ENCODE measurements at places on chromosomes 4 and X.

- no peak for DNase-seq
These were observed 23.2 kb downstream of the TAPT1 start for GRCh38 chr4:16203083-16203482.

DNA sequence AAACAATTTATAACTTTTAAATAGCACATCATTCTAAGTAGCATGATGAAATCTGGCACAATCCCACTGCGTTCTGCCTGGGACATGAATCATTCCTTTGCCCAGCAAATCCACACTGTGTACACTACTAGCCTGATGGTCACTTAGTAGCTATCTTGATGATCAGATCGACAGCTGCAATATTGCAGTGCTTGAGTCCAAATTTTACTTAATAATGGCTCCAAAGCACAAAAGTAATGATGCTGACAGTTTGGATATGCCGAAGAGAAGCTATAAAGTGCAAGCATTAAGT, 86.6 kb upstream of the NPNT start:
- DNase-seq: no peak

- DNase-seq: no peak
These were observed 14.2 kb downstream of the ZNF518B start for GRCh38 chr4:10442976-10443375.

DNA sequence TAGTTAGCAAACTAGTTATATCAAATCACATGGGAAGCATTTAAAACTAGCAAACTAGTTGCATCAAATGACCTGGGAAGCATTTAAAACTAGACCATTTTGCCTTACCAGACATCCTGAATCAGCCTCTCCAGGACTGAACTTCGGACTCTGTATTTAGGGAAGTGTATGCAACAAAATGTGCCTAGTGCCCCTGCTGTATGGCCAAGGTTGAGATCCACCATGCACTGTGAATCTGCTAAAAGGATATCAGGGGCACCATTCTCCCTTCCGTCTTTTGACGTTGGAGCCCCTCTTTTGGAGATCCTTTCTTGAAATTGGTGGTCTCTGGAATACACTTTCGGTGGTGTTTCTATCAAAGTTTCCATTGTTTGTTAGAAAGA, 49.5 kb downstream of the CCNI start:
- DNase-seq: no peak

DNA sequence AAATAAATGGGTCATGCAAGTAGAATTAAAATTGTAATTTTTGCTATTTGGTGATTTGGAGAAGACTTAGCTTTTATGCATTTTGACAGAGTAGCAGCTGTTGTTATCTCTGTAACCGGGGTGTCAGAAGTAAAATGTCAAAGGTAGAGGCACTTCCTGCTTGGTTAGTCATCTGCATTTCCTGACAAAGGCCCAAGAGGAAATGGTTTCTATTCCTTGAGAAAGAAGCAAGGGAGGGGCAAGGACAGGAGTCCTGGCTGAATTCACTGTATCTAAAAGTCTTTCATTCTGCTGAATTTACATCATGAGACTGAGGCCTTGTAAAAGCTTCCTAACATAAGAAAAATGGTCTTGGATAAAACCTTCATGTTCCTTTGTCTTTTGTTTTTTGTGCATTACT, 550.9 kb upstream of the BOD1L1 start:
- no peak for DNase-seq

DNA sequence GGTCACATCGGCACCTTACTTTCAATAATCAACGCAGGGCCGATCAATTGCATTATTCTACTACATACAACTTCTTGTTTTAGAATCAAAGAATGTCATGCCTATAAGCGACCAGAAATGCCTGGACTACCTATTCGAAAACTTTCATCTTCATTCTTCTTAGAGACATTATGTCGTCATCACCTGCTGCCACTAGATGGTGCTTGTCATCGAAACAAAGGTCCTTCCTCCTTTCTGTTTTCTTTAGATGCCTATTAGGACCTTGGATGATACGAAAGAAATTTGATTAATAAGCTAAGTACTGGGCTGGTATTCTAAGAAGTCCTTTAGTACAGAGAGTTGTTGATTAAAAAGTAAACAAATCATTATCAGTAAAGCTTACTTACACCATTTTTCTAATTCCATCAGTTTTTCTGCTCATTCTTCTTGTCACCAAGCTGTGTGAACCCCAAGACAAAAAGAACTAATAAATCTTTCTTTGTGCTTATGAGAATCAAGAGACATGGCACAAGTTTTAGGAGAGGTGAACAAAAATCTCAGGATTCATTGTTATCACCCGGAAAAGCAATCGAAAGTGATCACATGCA, 154.5 kb upstream of the SLC4A4 start:
- no peak for DNase-seq

GRCh38 chr4:138674209-138674608, 341.4 kb upstream of the NOCT start:
- DNase-seq: no peak

DNA sequence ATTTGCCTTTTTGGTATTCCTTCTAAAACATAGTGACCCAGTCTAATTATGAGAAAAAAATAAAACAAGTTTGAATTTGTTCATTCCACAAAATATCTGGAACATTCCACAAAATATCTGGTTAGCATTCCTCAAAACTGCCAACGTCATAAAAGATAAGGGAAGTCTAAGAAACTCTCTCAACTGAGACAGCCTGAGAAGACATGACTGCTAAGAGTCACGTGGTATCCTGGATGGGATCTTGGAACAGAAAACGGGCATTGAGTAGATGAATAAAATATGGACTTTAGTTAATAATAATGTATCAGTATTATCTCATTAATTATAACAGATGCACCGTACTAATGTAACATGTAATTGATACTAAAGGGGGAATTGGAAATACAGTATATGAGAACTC, 280.9 kb downstream of the ARAP2 start:
- DNase-seq: no peak

DNA sequence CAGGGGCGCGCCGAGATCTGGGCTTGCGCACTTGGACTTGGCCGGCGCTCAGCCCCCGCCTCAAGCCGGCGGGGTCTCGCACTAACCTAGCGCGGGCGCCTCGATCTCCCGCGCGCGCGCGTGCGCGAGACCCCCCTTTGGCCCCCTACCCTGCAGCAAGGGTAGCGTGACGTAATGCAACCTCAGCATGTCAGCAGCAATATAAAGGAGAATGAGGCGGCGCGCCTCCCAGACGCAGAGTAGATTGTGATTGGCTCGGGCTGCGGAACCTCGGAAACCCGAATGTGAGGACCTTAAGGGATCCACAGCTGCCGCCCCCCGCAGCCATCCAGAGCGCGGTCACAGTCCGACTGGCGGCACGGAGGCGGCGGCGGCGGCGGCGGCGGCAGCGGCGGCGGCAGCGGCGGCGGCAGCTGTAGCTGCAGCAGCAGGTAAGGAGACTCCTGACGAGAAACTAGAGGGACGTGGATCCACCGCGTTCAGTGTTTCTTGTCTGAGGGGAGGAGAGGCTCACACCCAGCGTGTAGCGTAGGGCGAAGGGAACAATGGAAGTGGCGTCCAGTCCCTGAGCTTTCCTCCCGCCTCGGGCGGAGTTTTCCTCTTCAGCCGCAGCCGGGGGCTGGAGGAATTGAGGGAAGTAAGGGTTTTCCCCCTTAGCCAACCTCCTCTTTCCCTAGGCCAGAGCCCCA, at the start of the genes SATL1 and ZNF711:
Gene SATL1, minus strand, starts transcription at position 19 of the 689 bp plus-strand sequence. CDS start 134,811 bp downstream, outside the sequence.
Gene ZNF711, plus strand, starts transcription at position 231 of the 689 bp plus-strand sequence. CDS start 3,582 bp downstream, outside the sequence.
- no peak for DNase-seq

DNA sequence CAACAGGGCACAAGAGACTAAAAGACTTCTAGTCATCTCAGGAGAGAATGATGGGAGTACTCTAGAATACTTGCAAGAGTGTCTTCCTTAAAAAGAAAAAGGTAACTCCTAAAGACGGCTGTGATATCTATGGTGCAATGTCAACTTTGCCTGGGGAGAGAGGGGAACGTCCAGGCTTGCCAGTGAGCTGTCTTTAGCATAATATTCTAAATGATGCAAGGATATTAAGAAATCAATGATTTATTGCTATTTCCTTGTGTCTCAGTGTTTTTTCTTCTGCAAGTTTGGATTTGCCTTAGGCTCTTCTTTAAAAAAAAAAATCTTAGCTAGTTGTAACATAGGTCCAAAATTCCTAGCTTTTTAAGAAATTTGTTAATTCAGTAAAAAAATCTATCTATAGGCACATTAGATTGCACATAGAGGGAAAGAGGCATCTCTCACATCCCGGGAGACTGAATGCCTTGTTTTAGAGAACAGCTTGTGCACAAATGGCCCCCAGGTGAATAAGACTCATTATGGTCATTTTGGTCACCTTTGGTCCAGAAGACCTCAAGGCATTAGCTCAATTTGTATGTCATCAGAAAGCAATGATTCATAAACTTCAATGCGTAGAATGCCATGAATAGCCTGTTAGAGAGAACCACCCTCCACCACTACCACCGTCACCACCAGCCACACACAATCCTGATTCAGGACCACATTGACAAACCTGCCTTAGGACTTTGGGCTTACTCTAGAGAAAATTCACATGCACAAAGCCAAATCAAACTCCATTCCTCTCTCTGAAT, 104.1 kb downstream of the PALLD start:
- no peak for DNase-seq

DNA sequence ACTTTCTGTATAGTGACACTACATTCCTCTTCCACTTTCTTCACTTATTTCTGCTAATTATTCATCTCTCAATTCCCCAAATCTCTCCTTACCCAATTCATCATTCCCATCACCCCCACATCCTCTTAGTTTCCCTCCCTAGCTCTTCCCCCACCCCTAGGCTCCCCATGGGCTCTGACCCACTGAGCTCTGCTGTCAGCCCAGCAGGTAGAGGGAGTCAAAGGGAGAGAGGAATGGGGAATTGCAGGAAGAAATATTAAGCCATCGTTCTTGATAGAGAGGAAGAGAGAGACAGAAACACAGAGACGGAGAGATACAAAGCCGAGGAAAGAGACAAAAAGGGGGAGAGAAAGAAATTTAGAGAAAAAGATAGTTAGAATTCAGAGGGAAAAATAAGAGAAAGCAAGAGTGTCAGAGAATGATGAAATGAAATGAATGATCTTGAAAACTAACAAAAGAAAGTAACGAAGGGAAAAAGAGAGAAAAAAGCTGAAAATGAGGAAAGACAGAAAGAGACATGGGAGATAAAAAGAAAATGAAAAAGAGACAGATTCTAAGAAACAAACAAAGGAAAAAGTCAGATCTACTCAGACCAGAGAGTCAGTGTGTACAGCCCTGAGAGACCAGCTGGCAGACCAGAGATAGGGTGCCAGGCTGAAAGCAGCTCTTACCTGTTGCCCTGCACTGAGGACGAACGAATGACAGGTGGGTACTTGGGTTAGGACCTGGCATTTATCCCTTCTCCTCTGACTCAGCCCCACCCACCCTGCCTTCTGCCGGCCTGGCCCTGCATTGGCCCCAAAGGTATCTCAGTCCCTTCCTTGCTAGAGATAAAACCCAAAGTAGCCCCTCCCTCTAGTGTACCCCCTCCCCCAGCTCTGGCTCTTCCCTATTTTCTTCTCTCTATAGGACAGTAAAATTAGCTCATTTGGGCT, at the start of gene ALAS2:
Gene ALAS2, minus strand, starts transcription at position 707 of the 935 bp plus-strand sequence. CDS start 4,977 bp downstream, outside the sequence.
- no peak for DNase-seq

- no peak for DNase-seq
These were observed 117.3 kb downstream of the DRD5 start for GRCh38 chr4:9898596-9899305.

- no peak for DNase-seq
These were observed 113.0 kb downstream of the MMRN1 start for GRCh38 chr4:90007494-90008167.

DNA sequence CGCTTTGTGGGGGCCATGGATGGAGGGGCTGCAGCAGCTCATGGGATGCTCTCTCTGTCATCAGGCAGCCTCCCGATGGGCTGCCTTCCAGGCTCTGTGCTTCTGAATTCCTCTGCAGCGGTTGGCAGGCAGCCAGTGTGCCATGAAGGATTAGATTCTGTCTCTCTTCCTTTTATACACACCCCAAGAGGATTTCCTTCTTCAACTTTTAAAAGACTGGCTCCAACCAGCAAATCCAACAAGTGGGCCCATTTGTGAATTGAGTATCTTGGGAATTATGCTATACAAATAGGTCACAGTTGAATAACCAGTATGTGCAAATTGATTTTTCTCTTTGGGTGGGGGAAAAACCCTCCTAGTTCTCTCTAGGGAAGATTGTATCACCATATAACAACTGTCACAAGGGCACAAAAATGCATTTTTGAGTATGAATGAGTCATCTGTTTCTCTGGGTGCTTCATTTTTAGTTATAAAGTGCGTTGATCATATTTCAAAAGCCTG, 96.8 kb upstream of the FAT1 start:
- no peak for DNase-seq

DNA sequence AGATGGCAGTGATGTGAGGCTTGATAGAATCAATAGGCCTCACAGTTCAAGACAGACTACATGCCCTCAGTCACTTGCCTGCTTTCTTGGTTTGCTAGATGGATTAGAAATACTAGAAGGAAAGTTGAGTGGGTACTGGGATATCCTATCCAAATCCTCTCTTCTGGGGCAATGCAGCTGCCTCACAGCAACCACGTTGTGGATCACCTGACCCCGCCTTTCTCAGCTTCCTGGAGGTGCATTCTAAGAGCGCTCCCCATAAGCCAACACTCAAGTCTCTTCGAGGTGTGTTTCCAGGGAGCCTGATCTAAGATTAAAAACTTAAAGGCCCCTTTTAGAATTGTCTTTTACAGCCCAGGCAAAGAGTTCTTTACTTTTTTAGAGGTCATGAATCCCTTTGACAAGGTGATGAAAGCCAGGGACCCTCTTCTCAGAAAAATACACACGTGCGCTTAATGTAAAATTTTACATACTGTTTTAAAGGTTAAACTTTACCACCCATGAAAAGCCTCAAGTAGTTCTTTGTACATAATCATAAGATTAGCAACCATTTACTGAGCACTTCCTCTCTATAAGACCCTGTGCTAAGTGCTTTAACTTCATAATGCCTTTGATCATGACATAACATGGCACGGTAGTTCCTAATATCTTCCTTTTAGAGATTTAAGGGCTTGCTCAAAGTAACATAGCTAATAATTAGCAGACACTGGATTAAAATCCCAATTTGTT, 840 bp upstream of the RPL34 start:
- DNase-seq: no peak

DNA sequence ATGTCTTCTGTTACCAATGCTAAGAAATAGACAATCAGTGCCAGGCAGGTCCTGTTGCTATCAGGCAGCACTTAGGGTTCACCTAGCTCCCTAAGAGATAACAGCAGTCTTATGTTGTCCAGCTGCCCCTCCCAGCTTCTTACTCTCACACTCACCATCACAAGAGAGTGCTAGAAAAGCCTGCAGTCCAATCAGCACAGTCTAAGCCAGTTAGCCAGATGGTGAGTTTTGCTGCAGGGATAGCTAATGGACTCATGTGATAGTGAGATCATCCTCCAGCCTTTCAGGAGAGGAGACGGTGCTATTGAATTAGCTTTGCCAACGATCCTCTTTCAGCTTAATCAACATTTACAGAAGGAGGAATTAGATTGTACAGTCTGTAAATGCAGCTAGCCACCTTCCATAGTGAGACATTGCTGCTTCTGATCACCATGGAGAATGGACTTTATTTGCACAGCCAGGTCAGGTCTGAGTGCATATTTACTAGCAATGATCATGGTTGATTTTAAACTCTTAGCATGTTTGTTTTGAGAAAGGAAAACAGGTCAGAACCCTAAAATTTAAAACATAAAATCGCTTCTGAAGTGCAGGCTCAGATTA, 438.3 kb downstream of the CENPC start:
- no peak for DNase-seq

Data from stimulated activated CD8-positive, alpha-beta memory T cell treated with anti-CD3 and anti-CD28 coated beads, Interleukin-4, amount 100 ng/mL, for 4 hours (primary cell).